ENCODE measurements at places on chromosomes 4 and X.
A peak's percentile ranks its signal among the peaks of the same experiment; 100 is the strongest.

DNA sequence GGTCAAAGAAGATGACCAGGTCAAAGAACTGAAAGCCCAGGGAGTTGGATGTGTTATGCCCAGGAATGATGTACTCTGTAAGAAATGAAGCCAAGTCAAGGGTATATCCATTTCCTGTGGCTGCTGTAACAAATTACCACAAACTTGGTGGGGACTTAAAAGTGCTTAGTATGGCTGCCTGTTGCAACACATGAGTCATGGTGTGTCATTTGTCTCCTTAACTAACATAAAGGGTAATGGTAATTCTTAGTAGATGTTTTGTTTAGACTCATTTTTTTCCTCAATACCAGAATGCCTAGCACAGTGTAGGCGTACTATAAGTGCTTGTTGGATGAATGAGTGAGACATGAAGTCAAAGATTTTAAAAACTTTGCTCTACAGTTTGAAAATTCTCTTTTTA, 45.7 kb downstream of the SYTL5 start:
- no peak for DNase-seq

DNA sequence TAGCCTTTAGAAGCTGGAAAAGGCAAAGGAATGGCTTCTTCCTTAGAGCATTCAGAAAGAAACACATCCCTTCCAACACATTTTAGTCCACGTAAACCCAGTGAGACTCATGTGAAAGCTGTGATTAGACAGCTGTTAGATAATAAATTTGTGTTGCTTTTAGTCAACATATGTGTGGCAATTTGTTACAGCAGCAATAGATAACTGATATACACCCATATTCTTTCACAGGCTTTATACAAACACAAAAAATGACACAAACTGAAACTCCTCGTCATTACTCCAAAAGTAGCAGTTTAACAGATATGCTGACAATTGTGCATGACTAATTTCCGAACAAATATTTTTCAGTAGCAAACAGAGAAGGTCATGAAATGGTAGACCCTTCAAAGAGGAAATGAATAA, 65.3 kb downstream of the ANTXR2 start:
- DNase-seq: no peak

GRCh38 chrX:56782791-56783449, 53.9 kb downstream of the NBDY start:
- no peak for DNase-seq

DNA sequence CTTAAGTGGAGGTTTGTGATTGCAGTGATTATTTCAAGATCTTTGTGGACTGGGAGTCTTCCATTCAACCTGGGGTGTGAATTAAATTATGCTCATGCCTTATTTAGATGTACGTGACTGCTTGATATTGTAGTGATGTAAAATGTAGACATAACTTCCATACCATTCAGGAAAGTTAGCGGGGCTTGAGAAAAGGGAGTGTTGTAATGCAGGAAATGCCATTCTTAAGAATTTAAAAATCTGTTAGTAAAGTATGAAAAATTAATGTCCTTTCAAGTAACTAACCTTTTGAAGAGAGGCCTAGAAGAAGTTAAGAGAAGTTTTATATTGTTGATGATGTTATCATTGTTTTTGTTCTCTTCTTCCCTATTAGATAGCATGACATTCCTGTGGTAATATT, 318.2 kb downstream of the CCSER1 start:
- DNase-seq: no peak

- DNase-seq: peak; percentile 76
Observed at GRCh38 chrX:1246816-1247215, 21.8 kb upstream of the CSF2RA start.

GRCh38 chrX:36947214-36947613, 61.0 kb upstream of the FAM47C start:
- DNase-seq: no peak

DNA sequence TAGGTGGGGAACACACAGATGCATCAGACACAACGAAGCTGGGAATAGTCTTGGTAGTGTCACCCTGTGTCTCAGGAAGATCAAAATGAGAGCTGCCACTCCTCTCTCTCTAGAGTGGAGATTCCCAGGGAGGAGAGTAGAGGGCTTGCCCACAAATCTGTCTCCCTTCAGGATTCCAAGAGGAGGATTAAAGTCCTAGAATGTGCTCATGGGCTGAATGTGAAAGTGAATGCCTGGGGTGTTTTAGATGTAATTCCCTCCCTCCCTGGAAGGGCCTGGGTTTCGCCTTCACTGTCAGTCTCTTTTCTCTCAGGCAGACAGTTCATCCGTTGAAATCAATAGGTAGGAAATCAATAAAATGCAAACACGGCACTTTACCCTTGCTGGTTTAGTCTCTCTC, 282.6 kb upstream of the PPARGC1A start:
- no peak for DNase-seq

DNA sequence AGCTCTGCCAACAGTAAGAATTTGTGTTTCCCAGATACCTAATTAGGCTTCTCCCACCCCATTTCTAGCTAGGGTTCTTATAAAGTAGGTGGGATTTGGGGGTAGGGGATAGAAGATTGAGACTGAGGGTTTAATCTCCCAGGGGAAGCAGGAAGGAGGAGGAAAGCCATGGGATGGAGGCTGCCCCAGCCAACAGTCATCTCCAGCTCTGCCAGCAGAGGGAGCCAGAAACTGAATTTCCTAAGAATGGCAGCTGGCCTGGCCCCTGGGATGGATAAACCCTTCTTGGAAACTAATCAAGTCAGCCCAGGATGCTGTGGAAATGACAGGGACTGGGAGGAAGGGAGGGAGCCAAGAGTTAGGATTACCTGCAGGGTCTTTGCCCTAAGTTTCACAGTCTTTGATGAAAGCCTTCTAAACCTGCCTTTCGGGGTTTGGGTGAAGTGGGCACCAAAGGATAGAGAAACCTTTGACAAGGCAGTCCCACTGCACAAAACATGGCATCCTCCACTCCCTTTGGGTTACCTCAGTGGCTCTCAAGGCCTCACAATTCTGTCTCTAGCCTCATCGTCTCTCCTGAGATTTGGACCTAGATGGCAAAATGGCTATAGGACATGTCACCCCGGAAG, 6.7 kb upstream of the ERCC6L start:
- DNase-seq: no peak

GRCh38 chrX:24334461-24334860, 20.6 kb upstream of the SUPT20HL2 start:
- no peak for DNase-seq

GRCh38 chr4:84401701-84402306, 97.3 kb downstream of the NKX6-1 start:
- DNase-seq: peak; percentile 1

GRCh38 chr4:155179216-155179615, 29.2 kb upstream of the NPY2R start:
- DNase-seq: no peak

DNA sequence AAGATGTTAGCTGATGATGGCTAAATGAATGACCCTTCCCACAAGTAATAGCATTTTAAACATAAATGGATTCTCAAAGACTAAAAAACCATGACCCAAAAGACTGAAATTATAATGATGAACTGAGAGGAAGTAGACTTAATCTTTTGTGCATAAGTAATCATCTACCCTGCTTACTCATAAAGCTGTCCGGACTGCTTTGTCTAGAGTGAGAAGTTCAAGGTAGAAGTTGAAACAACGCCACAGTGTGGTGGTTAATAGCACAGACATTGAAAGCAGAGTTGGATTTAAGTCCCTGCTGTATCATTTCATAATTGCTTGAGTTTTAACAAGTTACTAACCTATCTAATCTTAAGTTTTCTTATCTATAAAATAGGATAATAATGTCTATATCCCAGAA, 346.6 kb downstream of the CENPC start:
- DNase-seq: peak; percentile 55

GRCh38 chr4:54632537-54632936, 25.2 kb upstream of the KIT start:
- DNase-seq: no peak

DNA sequence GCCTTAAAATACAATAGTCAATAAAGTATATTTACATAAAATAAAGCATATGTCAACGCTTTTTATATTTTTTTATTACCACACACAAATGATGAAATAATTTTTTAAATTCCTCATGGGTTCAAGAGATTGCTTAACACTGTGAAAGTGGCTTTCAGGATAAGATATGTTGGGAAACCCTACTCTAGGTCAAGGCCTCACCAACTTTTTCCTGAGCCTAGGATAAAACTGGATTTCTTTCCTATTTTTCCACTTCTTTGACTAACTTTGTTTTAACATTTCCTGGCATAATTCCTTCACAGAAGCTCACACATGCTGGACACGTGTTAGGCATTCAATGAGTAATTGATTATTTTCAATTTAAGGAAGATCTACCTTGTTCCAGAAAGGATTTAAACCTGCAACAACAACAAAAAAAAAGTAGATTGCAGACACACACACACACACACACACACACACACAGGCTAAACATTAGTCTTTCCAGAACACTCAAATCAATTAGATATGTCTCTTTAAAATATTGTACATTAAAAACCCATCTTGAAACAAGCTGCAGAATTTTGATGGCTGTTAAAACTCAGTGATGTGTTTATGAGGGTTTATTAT, 9.1 kb downstream of the KLB start:
- no peak for DNase-seq

DNA sequence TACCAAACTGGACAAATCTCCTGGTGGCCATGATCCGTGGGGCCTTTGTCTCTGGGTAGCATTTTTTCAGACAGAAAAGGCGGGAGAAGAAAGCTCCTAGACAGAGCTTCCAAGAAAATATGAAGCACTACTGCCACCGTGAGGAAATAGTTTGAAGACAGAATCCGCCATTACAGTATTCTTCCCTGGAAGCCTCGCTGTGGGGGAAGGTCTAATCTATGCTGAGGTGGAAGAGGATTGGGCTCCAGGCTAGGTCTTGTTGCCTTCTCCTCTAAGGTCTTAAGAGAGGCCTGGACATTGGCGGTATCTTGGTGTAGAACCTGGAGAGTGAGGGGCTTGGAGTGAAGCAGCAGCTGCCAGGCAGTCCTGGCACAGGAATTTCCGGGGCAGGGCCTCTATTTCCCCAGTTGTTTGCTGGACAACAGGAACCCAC, 218.9 kb downstream of the OR13H1 start:
- DNase-seq: no peak

DNA sequence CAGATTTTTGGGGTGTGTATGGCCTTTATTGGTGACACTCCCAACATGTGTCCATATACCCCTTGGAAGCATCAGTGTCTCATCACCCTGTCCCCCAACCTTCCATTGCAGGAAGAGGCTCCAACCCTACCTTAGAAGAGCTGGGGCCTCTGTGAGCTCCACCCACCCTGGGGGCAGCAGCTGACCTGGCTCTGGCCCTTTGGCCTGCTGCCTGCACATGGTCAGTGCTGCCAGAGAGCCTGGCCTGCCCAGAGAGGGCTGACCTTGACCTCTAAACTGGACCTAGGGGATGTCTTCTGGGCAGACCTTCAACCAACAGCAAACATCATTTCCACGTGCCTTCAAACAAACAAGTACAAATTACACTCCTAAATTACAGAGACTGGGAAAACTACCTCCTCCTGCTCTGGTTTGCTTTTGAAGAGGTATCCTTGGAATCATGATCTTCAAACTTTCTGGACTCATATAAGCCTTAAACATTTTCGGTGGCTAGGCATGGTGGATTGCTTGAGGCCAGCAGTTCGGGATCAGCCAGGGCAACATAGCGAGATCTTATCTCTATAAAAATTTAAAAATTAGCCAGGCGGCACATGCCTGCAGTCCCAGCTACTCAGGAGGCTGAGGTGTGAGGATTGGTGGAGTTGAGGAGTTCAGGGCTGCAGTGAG, 27.3 kb upstream of the KIAA0232 start:
- no peak for DNase-seq

DNA sequence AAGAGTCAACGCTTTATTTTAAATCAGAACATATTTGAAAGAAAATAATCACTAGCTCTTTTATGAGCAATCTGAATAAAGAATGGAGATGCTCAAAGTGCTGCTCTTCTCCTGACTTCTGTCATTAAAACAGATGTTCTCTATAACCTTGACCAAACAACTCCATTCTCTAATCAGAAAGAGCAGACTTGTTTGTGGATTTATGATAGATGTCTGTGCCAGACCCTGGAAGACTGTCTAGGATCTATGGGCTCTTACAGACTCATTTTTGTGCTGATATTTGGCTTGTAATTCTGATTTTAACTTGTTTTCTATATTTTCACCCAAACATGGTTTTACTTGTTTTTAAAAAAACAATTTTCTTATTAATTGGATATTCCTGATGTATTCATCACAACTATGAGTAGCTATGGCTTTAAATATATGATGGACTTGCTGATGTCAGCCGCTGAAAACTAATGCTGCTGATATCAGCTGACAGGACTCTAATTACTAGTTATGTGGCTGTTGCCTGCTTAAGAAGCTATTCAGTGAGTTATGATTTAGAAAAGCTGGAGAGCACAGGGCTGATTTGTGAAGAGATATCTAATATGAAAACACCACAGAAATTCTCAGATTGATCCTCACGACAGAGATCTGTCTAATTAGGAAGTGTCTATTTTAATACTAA, 31.6 kb upstream of the MAML3 start:
- DNase-seq: no peak

- DNase-seq: no peak
Observed at GRCh38 chr4:185238750-185239149, 29.4 kb downstream of the SNX25 start.

DNA sequence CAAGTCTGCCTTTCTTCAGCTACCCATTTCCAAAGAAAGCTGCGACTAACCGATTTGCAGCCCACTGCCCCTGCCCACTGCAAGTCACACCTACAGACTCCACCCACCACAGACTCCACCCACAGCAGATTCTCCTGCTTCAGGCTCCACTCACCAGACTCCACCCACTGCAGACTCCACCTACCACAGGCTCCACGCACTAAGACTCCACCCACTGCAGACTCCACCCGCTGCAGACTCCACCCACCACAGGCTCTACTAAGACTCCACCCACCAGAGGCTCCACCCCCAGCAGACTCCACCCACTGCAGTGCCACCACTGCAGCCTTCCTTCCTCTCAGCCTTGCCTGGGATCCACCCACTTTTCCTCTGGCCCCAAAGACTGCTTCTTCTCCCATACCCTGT, 41.3 kb downstream of the ABLIM2 start:
- DNase-seq: peak; percentile 85

DNA sequence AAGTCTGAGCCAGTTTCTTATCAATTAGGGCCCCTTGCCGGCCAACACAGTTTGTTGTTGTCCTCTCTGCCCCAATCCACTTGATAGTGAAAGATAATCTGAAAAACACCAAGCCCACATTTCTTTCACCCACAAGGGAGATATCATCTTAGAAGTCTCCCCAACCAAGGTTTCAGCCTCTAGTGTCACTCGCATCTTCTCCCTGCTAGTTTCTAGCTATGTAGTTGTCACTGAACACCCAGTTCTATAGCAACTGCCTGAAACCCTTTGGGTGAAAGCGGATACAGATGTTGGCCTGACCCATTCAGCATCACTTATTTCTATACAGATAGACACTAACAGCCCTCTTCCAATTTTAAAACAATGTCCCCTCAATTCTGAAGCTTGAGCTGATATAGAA, 116.3 kb downstream of the BMP15 start:
- DNase-seq: no peak

DNA sequence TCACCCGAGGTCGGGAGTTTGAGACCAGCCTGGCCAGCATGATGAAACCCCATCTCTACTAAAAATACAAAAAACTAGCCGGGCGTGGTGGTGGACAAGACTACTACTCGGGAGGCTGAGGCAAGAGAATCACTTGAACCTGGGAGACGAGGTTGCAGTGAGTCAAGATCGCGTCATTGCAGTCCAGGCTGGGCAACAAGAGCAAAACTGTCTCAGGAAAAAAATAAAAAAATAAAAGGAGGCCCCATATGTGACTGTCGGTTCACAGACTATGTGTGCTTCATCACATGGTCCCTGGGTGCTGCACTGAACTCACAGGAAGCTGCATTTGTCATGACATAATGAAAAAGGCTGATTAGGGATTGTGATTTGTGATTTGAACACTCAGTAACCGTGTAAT, 6.4 kb downstream of the TRIML1 start:
- no peak for DNase-seq

GRCh38 chr4:166777760-166778159, 456.5 kb downstream of the SPOCK3 start:
- DNase-seq: no peak
